ENCODE measurements at places on chromosomes 7 and 10.

DNA sequence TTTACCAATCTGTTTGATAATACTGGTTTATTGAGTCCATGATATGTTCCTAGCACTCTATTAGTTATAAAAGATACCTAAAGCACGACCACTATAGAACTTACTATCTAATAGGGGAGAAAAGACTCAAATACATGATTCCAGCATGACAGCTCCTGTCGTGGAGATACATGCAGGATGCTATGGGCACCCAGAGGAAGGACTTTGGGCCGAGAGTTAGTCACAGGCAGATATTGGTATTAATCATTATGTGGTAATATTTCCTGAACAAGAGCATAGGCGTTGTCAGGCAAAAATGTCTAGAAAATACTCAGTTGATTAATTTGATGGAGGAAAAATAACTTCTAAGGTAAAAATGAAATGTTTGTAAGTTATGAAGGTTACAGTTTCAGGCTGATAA is 31.8 kb downstream of the CNNM2 start:
- DNase-seq: no peak

GRCh38 chr7:91356915-91357314 is 92.7 kb downstream of the FZD1 start:
- DNase-seq: no peak

- no peak for DNase-seq
Measured at GRCh38 chr7:50720295-50720694, 62.4 kb downstream of the GRB10 start.

DNA sequence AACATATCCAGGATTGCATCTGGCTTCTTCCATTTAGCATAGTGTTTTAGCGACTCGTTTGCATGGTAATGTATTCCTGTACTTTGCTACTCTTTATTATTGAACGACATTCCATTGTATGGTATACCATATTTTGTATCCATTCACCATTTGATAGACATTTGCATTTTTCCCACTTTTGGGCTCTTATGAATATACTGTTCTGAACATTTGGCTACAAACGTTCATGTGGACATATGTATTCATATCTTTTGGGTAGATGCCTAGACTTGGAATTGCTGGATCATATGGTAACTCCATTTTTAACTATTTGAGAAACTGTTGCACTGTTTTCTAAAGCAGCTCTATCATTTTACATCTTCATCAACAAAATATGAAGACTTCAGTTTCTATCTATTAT is 383.7 kb upstream of the AKR1E2 start:
- DNase-seq: no peak

DNA sequence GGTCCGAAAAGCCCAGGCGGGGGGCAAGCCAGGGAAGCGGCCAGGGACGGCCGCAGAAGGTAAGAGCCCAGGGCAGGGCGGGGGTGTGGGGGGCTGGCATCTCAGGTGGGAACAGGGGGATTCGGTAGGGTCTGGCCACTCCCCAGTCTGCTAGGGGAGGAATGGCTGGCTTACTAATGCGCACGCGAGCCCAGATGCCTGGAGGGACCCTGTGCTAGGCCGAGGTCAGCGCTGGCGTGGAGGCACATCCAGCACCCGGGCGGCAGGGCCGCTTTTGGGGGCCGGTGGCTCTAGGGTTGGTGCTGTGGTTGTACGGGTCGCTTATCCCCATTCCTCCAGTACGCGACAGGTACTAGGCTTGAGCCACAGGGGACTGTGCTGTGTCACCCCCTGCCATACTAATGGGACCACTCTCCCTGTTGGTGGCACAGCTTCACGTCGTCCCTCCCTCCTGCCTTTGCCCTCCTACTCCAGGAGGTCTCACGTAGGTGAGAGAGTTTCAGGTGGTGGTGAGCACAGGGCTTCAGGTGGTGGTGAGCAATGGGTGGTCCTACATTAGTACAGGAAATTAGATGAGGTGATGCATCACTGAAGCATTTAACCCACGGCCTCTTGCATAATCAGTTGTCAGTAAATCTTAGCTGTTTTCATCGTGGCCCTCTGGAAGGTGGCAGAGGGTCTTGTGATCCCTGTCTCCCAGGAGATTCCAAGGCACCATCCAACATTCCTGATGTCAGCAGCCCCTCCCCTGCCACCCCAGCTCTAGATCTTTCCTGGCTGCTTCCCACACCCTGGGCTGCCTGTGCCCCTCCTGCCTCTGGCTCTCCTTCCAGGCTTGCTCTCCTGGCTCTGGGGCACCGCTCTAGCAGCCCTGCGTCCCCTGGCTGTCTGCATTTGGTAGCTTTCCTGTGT is 971 bp downstream of the AEBP1 start:
- DNase-seq: no peak

DNA sequence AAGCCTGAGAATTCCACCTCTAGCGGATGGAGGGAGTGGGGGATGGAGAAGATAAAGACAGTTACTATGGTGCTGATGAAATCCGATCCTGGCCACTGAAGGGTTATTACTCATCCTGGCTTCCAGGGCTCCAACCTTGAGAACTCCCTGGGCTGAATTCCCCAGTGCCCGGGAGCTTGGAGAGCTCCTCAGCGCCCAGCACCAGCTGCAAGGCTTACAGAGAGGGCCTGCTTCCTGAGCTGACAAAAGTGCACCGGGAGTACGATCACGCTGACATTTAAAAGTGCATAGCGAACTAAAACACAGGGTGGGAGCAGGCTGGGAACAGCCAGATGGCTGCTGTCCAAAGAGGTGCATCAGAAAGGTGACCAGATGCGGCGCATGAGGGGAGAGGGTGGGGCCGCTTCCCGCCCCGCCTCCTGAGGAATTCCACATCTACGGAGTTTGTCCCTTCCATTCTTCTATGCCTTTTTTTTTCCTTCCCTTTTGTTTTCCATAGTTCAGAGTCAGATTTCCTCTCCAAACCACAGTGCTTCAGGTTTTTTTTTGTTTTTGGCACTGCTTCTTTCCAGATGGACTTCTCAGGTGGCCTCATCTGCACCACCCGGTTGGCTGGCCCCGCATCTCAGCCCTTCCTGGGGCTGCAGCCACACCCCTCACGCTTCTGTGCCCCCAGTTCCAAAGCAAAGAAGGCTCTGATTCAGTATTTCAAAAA is 62.4 kb upstream of the MKRN1 start:
- DNase-seq: peak; percentile 86

DNA sequence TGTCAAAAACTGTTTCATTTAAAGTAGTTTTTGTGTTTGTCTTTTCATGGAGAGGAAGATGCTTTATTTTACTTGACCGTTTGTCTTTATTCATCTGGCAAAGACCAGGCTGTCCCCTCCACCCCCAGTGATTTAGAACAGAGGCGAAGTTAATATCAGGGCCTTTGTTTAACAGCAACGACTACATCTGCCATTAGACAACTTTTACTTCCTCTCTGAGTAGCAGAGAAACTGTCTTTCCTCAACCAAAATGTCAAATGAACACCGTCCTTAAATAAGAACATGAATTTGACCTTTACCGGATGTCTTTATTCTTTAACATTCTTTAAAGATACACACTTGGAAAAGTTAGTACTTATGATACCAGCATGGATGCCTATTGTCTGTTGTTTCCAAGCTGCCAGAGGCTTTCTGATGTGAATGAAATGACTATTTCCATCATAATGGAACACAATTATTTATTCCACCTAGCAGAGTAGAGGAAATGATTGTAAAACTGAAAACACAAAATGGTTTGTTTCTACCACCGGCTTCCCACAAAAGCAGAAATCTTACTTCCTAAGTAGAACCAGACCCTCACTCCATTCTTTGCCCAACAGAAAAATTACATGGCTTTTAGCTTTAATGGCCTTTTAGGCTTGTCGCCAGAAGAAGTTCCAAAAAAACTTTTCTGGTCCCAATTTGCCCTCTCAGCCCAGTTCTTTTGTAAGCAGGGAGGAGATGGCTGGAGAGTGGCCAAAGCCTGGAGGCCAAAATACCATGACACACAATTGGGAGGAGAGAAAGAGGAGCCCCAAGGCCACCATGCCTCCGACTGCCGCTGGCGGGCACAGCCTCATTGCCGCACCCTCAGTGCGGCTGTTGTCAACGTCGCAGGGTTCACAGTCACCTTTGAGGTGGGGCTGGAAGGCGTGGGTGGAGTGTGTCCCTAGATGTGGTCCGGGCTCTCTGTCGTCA is 168.5 kb downstream of the TEX36 start:
- no peak for DNase-seq

- DNase-seq: no peak
Measured at GRCh38 chr7:98483276-98483963, 82.5 kb upstream of the BAIAP2L1 start.

- DNase-seq: no peak
Measured at GRCh38 chr10:3428826-3429225, 256.2 kb upstream of the PITRM1 start.

DNA sequence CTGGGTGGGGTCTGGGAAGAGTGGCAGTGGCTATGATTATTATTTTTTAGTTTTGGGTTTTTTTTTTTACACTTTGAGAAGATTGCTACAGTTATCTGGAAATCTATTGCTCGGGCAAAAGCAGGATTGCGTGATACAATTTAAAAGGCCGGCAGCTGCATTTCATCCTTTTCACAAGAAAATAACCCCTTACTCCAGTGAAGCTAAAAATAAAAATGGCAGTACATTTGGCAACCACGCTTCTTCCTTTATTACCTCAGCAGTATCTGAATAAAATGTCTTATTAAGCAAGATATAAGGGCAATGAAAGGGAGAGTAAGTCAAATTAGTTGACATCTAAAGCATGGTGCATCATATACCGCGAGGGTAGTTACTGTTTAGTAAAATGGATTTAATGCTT is 496.8 kb downstream of the LRMDA start:
- no peak for DNase-seq

GRCh38 chr10:113103131-113103840 is 153.2 kb downstream of the TCF7L2 start:
- DNase-seq: no peak

DNA sequence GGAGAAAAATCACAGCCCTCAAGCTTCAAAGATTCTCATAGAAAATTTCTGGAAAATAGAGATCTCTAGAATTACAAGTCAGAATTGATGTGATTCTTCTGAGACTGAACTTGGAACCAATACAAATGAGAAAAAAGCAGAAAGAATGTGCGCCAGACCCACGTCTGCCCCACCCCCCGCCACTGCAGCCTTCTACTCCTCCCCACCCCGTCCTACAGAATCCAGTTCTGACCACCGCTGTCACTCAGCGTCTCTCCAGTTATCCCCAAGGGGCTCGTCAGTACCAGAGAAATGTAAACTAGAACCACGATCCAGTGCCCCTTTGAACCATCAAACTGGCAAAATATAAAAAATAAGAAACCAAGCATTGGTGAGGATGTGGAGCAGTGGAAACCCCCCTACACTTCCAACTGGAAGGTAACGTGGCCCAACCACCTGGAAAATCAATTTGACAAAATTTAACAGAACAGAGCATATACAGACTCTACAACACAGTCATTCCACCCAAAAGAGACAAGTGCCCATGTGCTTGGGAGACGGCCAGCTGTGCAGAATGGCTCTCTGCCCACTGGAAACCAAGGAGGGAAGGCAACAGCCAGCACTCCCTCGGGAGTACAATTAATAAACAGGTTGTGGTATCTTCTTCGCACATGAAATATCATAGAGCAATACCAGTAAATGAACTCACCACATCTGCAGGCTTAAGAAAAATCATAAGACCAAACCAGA is 397.9 kb downstream of the TNS3 start:
- no peak for DNase-seq

DNA sequence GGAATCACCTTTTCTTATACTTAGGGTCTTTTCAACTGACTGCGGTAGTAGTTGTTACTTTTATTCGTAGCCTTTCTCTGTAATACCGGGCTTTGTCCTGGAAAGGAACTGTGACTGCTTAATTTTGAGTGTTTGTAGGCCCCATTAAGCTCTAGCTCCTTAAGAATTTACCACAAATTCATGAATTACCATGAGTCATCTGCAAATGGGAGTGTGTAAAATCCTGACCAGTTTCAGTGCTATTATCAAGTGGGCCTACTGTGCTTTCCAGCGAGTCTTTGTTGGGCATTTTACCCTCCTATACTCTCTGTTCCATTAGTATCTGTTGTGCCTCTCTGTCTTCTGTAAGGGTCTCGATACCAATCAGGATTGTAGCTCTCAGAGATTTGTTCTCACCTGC is 49.7 kb downstream of the ZMYND11 start:
- no peak for DNase-seq

All from NCI-H1105 (cell line).